Fibroblast of skin of right quadriceps (primary cell): ENCODE measurements at places on chromosomes 2 and 18.
A peak's percentile ranks its signal among the peaks of the same experiment; 100 is the strongest.

GRCh38 chr2:96756788-96757476, 3.8 kb upstream of the CNNM4 start:
- DNase-seq = no peak

GRCh38 chr2:211468877-211469663, 912.7 kb downstream of the CPS1 start:
- no peak for DNase-seq

DNA sequence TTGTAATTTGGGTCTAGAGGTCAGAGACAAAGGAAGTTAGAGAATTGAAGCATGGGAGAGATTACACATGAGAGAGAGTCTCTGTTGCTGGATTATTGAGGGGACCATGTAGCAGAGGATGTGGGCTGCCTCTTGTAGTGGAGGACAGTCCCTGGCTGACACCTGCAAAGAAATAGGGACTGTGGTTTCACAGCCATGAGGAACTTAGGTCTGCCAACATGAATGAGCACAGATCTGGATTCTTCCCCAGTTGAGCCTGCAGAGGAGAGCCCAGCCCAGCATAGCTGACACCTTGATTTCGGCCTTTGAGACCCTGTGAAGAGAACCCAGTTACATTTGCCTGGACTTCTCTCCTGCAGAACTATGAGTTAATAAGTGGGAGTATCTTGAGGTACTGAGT, 179.5 kb upstream of the TWIST2 start:
- no peak for DNase-seq

- no peak for DNase-seq
These were observed 66.7 kb downstream of the NDUFA10 start for GRCh38 chr2:239958473-239958765.

DNA sequence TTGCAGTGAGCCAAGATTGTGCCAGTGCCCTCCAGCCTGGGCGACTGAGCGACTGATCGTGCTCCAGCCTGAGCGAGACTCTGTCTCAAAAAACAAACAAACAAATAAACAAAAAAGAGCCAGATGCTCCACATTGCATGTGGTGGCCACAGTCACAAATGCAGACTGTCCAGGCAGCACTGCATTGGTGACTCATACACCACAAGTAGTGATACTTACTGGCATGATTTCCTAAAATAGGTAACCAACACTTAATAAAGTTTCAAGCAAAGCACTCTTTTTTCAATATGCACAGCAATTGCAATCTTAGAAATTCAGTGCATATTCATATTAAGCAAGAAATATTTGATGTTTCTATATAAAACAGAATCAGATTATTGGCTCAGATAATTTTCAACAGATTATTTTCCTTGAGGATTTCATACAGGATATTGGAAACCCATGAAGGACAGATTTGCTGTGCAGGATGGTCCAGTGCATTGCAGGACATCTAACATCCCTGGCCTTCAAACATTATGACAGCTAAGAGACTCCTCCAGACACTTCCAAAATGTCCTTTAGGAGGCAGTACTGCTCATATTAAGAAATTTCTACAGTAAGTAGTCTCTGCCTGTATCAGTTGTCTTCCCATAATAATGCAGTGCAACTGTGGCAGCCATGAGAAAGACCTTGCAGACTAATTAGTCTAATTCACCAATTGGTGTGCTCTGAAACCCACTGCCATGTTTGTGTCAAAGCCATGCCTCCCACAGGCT, 10.5 kb upstream of the SLC1A4 start:
- DNase-seq = peak; percentile 29

DNA sequence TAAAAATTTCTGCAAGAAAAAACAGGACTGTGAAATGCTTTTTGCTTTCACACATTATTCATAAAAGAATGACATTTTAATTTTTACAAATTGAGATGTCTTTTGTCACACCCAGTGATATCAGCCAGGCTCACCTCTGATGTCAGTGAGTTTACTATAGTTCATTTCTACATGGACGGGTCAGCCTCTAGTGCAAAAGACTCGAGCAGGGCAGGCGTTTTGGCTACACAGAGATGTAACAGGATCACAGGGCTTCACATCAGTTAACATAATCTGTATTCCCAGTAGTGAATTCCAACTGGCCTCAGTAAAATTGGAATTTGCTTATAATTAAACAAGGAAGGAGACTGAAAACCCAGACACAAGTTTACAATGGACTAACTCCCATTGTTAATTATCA, 275.6 kb upstream of the ZSWIM2 start:
- DNase-seq = no peak

DNA sequence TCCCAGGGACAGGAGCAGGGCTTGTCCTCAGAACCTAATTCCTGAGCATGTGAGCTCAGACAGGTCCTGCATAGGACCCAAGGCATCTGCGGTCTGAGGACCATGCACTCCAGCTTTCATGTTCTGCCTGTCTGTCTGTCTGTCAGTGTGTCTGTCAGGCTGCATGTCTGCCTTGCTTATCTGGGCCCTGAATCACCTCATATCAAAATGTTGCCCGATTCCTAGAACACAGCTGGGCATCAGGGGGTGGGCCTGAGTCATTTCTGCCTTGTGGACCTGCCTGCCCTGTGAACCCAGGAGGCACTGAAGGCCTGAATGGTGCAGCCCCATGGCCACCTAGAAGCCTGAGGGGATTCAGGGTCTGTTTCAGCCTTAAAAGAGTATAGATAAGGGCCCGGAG, 22.1 kb downstream of the INHBB start:
- DNase-seq = no peak

- peak; percentile 71 for DNase-seq
These were observed 7.7 kb downstream of the FHL2 start for GRCh38 chr2:105391058-105391627.

- no peak for DNase-seq
These were observed 75.8 kb downstream of the UGGT1 start for GRCh38 chr2:128166746-128167353.

- DNase-seq = no peak
These were observed 158.5 kb downstream of the GALNT3 start for GRCh38 chr2:165635532-165635931.

GRCh38 chr2:207938886-207939285, 86.4 kb downstream of the PLEKHM3 start:
- DNase-seq = no peak

- DNase-seq = no peak
These were observed 46.0 kb upstream of the CD28 start for GRCh38 chr2:203660465-203660864.

DNA sequence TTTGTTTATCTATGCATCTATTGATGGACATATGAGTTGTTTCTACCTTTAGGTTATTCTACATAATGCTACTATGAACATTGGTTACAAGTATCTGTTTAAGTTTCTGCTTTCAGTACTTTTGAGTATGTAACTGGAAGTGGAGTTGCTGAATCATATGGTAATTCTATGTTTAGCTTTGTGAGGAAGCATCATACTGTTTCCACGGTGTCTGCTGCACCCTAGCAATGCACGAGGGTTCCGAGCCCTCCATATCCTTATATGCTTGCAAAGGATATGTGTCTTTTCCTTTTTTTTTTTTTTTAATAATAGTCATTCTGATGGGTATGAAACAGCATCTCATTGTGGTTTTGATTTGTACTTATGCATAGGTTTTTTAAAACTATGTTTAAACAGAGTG, 83.7 kb downstream of the FMNL2 start:
- peak; percentile 70 for DNase-seq

- DNase-seq = no peak
These were observed 447.9 kb downstream of the TDRD15 start for GRCh38 chr2:21571686-21572085.
